ENCODE measurements at places on chromosomes 2 and 18. TPM values are rescaled to one million over a fixed set of nuclear protein-coding genes. Genes with fewer than 3 reads are reported as not detected.

The MAP3K19 gene
- total RNA-seq: 0.64 TPM

The ACYP2 gene
- 19.6 TPM for total RNA-seq

The POTEC gene
- total RNA-seq: not detected

DNA sequence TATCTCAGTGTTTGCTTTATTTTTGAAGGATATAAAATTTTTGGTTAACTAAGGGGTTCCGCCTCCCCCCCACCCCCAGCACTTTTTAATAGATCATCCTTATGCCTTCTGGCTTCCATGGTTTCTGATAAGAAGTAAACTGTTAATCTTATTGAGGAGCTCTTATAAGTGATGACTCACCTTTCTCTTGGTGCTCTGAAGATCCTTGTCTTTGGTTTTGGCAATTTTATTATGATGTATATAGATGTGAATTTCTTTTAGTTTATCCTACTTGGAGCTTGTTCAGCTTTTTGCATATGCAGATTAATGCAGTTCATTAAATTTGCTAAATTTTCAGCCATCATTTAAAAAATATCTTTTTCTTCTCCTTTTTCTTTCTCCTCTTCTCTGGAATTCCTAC is 91.7 kb upstream of the CTAGE1 start:
- no peak for DNase-seq

- DNase-seq: no peak
Observed at GRCh38 chr2:241094172-241094571, 7.9 kb downstream of the MTERF4 start.

DNA sequence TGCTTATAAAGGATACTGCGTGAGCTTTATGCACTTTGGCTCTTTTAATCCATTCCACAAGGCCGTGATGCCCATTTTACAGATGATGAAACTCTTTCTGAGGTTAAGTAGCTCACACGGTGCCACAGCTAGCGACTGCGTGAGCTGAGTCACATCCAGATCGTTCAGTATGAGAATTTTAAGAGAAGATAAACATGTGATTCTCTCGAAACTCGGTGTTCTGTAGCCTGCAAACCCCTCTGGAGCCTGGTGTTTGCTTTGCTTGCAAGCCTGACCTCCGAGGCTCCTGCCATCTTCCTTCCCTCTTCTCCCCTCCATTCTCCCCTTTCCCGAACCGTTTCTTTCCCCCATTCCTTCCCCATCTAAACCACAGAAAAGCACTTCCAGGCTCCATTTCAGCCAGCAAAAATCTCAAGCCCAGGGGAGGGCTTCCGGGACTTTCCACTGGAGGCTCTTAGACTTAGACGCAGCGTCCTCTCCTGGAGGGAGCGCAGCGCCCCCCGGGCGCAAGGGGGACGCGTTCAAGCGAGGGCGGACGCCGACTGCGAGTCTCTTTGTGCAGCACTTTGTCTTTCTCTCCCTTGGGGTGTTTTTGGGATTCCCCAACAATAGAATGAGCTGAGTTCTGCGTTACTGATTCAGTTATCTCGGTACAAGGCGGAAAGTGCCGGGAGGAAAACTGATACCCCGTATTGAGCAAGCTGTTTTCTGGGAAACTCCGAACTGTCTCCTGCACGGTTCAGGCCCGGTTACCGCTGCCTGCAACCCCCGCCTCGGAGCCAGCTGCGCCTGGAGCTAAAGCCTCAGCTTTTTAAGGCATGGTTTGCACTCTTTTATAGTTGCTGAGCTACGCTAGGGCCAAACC is 38.0 kb downstream of the CYP1B1 start:
- DNase-seq: no peak

- no peak for DNase-seq
Observed at GRCh38 chr2:59985923-59986322, 567.5 kb downstream of the BCL11A start.

DNA sequence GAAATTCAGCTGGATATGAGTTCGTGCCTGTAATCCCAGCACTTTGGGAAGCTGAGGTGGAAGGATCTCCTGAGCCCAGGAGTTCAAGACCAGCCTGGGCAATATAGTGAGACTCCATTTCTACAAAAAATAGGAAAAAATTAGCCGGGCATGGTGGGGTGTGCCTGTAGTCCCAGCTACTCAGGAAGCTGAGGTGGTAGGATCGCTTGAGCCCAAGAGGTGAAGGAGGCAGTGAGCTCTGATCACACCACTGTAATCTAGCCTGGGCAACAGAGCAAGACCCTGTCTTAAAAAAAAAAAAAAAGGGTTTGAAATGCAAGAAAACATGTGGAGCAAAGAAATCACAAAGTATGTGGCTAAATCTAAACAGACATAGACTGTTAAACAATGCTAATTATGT is 9.8 kb downstream of the CGREF1 start:
- DNase-seq: no peak

DNA sequence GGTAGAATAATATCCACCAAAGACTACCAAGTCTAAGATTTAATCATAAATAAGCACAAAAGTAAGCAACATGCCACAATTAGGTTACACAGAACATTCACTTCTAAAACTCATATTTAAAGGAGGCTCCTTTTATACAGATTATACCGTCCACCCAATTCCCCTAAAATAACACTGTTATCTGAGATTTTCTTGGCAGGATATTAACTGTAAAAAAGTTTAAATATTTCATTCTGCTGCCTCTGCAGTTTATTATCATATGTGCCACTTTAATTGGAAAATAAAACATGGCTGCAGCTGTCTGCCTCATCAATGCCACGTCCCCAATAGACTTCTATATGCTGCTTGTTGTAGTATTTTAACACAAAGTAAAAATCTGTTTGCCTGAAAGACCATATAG is 140.9 kb downstream of the DTNB start:
- DNase-seq: no peak

DNA sequence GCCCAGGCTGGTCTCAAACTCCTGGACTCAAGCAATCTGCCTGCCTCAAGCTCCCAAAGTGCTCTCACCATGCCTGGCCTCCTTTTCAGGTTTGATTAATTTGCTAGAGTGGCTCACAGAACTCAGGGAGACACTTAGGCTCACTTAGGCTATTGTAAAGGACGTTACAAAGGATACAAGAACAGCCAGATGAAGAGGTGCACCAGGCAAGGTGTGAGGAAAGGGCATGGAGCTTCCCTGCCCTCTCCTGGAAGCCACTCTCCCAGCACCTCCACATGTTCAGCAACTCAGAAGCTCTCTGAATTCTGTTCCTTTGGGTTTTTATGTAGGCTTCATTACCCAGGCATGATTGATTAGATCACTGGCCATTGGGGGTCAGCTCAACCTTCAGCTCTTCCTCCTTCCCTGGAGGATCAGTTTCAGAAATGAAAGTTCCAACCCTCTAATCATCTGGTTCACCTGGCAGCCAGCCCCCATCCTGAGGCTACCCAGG is 78.7 kb upstream of the RGPD5 start:
- DNase-seq: no peak

DNA sequence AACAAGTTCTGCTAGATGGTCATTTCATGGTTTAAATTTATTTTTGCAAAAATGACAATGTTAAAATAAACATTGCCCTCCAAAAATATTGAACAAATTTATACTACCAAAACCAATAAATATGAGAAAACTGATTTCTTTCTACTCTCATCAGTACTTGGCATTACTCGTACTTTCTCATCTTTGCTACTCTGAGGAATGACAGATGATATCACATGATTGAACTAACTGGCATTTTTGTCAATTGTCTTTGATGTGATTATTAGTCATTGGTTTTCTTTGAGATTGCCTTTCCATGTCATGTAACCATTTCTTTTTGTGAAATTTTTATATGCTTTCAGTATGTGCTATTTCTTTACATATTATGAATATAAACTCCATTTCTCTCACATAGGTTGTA is 167.0 kb upstream of the ITGA4 start:
- DNase-seq: no peak

DNA sequence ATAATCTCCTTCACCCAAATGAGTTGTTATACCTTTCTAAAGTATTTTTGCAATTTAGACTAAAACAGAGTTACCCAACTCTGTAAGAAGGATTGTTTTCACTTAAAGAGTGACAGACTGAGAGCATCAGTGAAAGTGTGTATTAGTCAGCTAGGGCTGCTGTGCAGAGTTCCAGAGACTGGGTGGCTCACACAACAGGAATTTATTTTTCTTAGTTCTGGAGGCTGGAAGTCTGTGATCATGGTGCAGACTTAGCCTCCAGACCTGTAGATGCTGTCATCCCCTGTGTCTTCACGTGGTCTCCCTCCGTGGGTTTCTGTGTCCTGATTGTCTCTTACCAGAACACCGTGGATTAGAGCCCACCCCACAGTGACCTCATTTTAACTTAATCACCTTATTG is 40.0 kb downstream of the BCL2L11 start:
- no peak for DNase-seq

GRCh38 chr18:56825878-56826277 is 174.7 kb downstream of the WDR7 start:
- DNase-seq: no peak

All from naive thymus-derived CD4-positive, alpha-beta T cell (primary cell).